ENCODE measurements at places on chromosomes 1 and 21.

DNA sequence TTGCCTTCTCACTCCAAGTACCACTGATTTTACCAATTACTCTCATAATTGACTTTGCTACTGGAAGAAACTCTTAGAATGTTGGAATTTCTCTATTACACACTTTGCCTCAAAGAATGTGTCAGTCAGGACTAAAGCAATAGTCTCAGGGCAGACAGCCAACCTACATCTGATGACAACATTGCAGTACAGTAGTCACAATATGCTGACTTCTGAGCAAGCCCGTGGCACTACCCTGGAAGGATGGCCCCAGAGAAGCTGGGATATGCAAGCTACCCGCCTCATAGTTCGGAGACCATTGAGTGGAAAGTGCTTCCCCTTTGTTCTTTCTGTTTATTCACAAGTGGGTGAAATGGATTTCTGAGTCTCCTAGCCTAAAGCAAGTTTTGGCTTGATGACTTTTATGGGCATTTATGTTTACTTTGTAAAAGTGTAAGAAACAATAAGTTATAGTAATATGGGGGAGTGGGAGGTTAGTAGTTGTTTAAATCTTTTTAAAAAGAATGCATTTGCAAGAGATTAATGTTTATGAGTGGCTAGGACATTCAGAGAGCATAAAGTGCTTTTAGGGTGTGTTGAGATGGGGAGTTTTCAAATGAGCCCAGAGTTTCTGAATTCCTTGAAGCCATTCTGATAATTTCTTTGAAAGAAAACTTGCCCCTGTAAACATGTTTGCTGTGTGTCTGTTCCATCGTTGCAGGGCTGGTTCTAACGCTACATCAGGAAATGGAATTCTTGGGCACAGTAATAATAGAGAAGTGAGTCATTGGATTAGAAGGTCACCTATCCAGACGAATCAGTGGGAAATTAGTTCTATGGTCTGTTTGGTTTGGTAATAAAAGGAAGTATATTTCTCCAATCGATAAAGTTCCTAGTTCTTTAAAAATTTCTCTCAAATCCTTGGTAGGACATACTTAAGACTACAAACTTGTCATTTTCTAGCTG is 63.8 kb downstream of the LMO4 start:
- no peak for DNase-seq

- DNase-seq = no peak
Observed at GRCh38 chr1:233613252-233614172, at the start of gene KCNK1. KCNK1 (plus strand) TSS chr1:233614106; CDS start chr1:233614172, 66 bp downstream.

GRCh38 chr1:20538760-20539551 is 13.4 kb upstream of the FAM43B start:
- no peak for DNase-seq

GRCh38 chr1:172582889-172583288 is 49.9 kb downstream of the SUCO start:
- DNase-seq = no peak

- DNase-seq = peak; percentile 68
Observed at GRCh38 chr21:37435120-37435519, 68.5 kb downstream of the DYRK1A start.

DNA sequence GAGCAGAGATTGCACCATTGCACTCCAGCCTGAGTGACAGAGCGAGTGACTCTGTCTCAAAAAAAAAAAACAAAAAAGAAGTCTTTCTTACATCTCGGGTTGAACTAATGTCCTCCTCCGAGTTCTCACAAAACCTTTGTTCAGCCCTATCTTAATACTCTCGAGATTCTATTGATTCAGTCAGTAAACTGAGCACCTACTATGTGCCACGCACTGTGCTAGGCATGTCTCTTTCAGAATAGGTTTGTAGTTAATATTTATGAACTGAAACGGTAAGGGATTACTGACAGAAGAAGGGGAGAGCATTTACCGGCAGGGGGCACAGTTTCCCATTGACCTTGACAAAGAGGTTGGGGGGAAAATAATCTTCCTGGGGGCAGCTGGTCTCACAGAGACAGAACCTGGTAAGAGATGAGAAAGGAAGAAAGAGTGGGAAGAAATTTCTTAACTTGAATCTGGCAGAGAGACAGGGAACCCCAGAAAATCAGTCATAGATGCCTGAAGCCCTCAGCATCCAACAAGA is 3.4 kb downstream of the PIAS3 start:
- DNase-seq = no peak

DNA sequence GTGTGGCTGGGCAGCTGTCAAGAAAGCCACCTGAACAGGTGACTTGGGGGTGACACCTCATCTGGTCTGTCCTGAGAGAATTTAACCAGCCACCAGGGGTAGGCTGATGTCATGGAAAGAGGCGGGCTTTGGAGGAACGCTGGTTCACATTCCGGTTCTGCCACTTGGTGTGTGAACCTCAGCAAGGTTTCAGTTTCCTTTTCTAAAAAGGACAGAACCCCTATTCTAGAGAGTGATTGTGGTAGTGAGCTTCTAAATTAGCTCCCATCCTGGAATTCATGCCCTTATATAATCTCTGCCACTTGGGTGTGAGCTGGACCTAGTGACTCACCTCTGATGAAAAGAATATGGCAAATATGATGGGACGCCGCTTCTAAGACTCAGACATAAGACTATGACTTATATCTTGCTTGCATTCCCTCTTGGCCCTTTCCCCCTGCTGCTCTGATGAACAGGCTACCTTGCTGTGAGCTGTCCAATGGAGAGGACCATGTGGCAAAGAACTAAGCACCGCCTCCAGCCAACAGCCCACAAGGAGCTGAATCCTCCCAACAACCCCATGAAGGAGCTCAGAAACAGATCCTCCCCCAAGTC is 332.1 kb downstream of the RRAGC start:
- DNase-seq = peak; percentile 87

DNA sequence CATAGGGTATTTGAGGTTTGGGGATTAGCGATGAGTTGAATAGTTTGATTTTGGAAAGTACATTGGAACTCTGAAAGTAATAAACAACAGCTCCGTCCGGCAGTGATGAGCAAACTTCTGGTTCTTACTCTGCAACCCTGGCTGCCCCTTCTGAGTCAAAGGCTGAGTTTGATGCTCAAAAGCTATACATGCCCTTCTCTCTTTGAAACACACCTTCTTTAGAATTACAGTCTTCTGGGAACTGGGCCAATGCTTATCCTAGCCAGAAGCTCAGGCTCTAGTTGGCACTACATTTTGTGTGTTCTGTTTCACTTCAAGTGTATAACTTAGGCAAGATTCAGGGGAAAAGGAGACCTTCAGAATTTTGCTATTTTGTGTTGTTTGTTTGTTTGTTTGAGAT is 9.3 kb downstream of the AHCYL1 start:
- no peak for DNase-seq
